Stimulated activated CD8-positive, alpha-beta memory T cell treated with anti-CD3 and anti-CD28 coated beads, Interleukin-15, amount 100 ng/mL, for 48 hours (primary cell): ENCODE measurements at places on chromosomes 4 and X.

- DNase-seq: no peak
Measured at GRCh38 chrX:103585411-103586313, at the start of gene TCEAL4. Gene TCEAL4 (plus strand): TSS chrX:103585515. CDS start chrX:103586676, 1,161 bp downstream.

GRCh38 chr4:169899295-169899694 lies 126.9 kb downstream of the MFAP3L start:
- no peak for DNase-seq

DNA sequence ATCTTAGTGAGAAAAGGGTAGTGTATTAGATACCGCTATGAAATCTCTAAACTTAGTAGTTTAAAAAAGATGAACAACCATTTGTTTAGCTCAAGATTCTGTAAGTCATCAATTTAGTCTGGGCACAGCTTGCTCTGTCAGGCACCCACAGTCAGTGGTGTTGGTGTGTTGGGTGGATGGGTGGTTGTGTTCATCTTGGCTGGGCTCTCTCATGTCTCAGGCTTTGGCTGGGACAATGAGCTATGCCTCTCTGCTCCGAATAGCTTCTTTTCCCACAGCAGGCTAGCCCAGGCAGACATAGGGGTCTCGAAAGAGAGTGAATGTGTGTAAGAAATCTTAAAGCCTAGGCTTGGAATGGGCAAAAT lies 127.0 kb upstream of the GATB start:
- DNase-seq: no peak

DNA sequence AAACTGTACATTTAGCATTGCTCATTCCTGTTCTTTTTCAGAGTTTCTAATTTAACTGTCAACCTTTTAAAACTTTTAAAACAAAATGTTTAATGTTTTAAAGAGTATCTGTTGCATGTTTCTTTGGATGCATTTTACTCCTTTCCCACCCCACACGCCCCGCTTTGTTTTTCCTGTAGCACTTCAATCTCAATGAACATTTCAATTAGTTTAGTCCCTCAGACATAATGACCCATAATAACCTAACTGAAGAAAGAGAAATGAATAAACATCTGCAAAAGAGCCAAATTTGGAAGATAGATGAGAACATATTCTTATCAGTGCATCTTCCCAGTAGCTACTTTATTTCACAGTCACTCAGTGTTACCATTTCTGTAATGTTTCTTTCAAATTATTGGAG lies 7.5 kb downstream of the PCDH10 start:
- no peak for DNase-seq

DNA sequence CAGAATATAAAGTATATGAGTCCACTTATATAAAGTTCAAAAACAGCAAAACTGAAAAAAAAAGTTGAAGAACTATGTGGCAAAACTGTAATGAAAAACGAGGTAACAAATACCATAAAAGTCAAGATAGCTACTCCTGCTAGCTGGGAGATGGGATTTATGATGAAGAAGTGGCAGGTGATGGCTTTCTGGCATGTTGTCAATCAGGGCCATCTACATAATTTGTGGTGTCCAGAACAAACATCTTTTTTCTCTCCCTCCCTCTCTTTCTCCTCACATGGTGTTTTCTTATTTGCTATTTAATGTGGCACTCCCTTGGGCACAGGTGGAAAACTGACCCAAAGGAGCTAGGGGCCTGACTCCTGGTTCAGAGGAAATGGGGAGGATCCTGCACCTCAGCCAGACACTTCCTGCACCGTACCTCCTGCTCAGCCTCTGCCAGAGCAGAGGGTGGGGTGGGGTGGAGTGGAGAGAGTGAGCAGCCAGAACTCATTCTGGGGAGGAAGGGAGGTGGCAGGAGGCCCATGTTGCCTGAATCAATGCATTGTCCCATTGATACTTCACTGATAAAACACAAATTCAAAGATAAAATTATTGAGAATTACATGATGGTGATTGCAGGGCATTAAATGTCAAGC lies 5.3 kb upstream of the SAP30 start:
- DNase-seq: no peak

GRCh38 chr4:2048831-2049230 lies 10.3 kb upstream of the NAT8L start:
- no peak for DNase-seq

- no peak for DNase-seq
Measured at GRCh38 chr4:6443035-6444023, 29.1 kb downstream of the PPP2R2C start.

GRCh38 chr4:182415116-182415515 lies 171.9 kb downstream of the TENM3 start:
- DNase-seq: no peak
